ENCODE measurements at places on chromosomes 2 and 18. TPM values are rescaled to one million over a fixed set of nuclear protein-coding genes. Genes with fewer than 3 reads are reported as not detected.

The TOGARAM2 gene
- total RNA-seq = 0.59 TPM

The SYT4 gene
- 139 TPM for total RNA-seq

The CRIM1 gene
- 22.7 TPM for total RNA-seq

The MAPK4 gene
- 10.3 TPM for total RNA-seq

The NT5C1B gene
- total RNA-seq = 0.29 TPM

The OTOS gene
- not detected for total RNA-seq

The PDE1A gene
- total RNA-seq = 11.1 TPM

The IL18RAP gene
- 3.6 TPM for total RNA-seq

The IL1R2 gene
- 0.58 TPM for total RNA-seq

The CHPF gene
- 153 TPM for total RNA-seq

The MARCO gene
- not detected for total RNA-seq

The AP1S3 gene
- 1.9 TPM for total RNA-seq

The PSMD14 gene
- total RNA-seq = 81.1 TPM

The PRSS56 gene
- 0.55 TPM for total RNA-seq

The AQP12B gene
- not detected for total RNA-seq

The FAM228A gene
- 0.87 TPM for total RNA-seq

The SDC1 gene
- 7.8 TPM for total RNA-seq

The KCNK3 gene
- total RNA-seq = 0.15 TPM

The COL4A3 gene
- 1.5 TPM for total RNA-seq

The EHBP1 gene
- total RNA-seq = 39.1 TPM

The MATN3 gene
- total RNA-seq = 0.93 TPM

The SERPINB13 gene
- 2.0 TPM for total RNA-seq

The SH3BP4 gene
- total RNA-seq = 36.4 TPM

The SERPINB2 gene
- total RNA-seq = not detected

The WDSUB1 gene
- 6.5 TPM for total RNA-seq

The UGT1A10 gene
- total RNA-seq = 10.1 TPM

The RNF144A gene
- total RNA-seq = 8.3 TPM

The UGT1A3 gene
- 1.4 TPM for total RNA-seq

The ZFAND2B gene
- total RNA-seq = 24.1 TPM

The AGXT gene
- 1.00 TPM for total RNA-seq

The LONRF2 gene
- 5.4 TPM for total RNA-seq

The BOD1L2 gene
- 0.69 TPM for total RNA-seq

The ITGB6 gene
- total RNA-seq = 0.19 TPM

The DHX57 gene
- 28.1 TPM for total RNA-seq

The ITGA4 gene
- 1.2 TPM for total RNA-seq

The COBLL1 gene
- total RNA-seq = 0.96 TPM

The LYG2 gene
- total RNA-seq = not detected

The RGPD4 gene
- total RNA-seq = not detected

The CYS1 gene
- total RNA-seq = 5.4 TPM

The TRIM54 gene
- total RNA-seq = 0.49 TPM

The CPLX4 gene
- total RNA-seq = 0.25 TPM

The COL6A3 gene
- 0.32 TPM for total RNA-seq

The PARD3B gene
- 5.8 TPM for total RNA-seq

The IL1RN gene
- not detected for total RNA-seq

The STAT4 gene
- 2.7 TPM for total RNA-seq

The DSG3 gene
- total RNA-seq = 0.15 TPM

The FTCDNL1 gene
- 3.7 TPM for total RNA-seq

The CFC1 gene
- not detected for total RNA-seq

The CSRNP3 gene
- 36.5 TPM for total RNA-seq

The FABP1 gene
- total RNA-seq = not detected

The DUSP19 gene
- total RNA-seq = 3.9 TPM

The PAIP2B gene
- 15.7 TPM for total RNA-seq

The GAL3ST2 gene
- total RNA-seq = not detected

All from motor neuron (in vitro differentiated cells).